Glomerular endothelial cell (primary cell): ENCODE measurements at places on chromosomes 12 and 14. TPM values are rescaled to one million over a fixed set of nuclear protein-coding genes. Genes with fewer than 3 reads are reported as not detected.

GRCh38 chr12:116425256-116426193 is 133.7 kb upstream of the MAP1LC3B2 start:
- DNase-seq: no peak

GRCh38 chr14:53952533-53952932 is 4.1 kb downstream of the BMP4 start:
- DNase-seq: no peak

DNA sequence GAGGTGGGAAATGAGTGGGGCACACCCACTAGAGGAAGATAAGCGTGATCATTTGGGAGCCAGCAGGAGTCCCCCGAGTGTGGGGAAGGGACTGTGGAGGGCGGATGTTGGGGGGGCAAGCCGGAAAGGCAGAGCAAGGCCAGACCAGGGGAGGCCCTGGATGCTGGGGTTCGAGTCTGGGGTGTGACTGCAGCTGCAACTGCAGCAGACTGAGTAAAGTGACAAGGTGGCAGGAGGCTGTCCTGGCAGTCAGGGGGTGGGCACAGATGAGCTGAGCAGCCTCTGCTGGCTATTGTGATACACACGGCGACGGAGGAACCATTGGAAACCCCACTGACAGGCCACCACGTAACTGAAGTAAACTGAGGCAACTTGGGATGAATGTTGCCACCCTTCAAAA is 110.2 kb downstream of the LGMN start:
- no peak for DNase-seq

DNA sequence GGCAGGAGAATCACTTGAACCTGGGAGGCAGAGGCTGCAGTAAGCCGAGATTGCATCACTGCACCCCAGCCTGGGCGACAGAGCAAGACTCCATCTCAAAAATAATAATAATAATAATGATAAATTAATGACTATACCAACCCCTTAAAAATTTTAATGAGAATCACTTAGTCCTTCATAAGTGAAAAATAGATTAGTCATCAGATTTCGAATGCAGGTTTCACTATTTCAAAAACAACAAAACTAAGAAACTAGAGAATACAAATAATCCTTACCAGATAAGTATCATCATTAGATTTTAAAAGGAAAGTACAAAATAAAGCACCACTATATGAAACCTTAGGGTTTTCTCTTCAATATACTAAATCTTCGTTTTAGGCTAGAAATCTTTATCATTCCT is 62.3 kb downstream of the CEP83 start:
- no peak for DNase-seq

Gene ZNF385A
- total RNA-seq: 5.6 and 6.0 TPM in 2 replicates

Gene TMEM63C
- 0.35 and 0.82 TPM in 2 replicates for total RNA-seq

Gene IFNG-AS1
- total RNA-seq: not detected in 2 replicates

Gene KRT82
- not detected in 2 replicates for total RNA-seq
